ENCODE measurements at places on chromosomes 12 and 14.
A peak's percentile ranks its signal among the peaks of the same experiment; 100 is the strongest.

GRCh38 chr12:32336261-32336660, 63.1 kb upstream of the FGD4 start:
- no peak for DNase-seq

DNA sequence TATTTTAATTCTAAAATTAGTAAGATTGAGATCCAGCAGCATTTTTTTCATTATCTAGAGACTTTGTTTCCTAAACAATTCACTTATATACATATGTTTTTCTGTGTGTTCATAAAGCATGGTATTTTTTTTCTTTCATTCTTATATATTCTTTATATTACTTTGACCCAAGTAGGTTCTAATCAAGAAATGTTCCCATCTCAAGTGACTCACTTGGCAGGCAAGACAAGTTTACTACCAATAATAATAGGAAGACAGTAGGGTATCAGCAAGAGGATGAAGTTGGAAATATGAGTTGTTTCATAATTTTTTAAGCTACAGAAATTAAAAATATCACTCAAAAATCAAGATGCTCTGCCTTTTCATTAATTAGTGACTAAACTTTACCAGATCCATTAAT, 613.4 kb upstream of the ATP2B1 start:
- no peak for DNase-seq

GRCh38 chr12:80551897-80552296, 107.9 kb downstream of the PTPRQ start:
- no peak for DNase-seq

- no peak for DNase-seq
Measured at GRCh38 chr12:111780166-111780565, 13.4 kb downstream of the ALDH2 start.

- DNase-seq: no peak
Measured at GRCh38 chr14:52175982-52176502, 91.5 kb upstream of the PTGDR start.

- DNase-seq: no peak
Measured at GRCh38 chr14:89845346-89845745, 109.2 kb downstream of the EFCAB11 start.

- DNase-seq: no peak
Measured at GRCh38 chr12:40208707-40209446, 15.9 kb upstream of the LRRK2 start.

- DNase-seq: no peak
Measured at GRCh38 chr12:92495108-92495507, 207.7 kb upstream of the PLEKHG7 start.

DNA sequence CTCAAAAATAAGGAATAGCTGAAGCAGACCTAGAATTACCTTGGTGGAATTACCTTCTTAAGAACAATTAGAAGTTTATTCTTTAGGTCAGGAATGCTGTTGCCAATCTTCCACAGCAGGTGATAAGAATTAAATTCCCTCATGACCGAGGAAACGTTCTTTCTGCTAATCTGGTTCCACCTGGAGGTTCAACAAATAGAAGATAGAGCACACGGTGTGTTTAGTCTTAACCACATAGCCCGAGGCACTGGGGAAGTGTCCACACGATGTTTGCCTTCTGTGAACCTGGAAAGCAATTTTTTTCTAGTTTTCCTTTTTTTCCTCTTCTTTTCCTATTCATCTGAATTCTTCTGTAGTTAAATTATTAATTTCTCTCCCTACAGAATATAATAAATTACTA, 906.9 kb downstream of the NRXN3 start:
- no peak for DNase-seq

- peak; percentile 76 for DNase-seq
Measured at GRCh38 chr14:89349171-89350008, 67.6 kb downstream of the FOXN3 start.

DNA sequence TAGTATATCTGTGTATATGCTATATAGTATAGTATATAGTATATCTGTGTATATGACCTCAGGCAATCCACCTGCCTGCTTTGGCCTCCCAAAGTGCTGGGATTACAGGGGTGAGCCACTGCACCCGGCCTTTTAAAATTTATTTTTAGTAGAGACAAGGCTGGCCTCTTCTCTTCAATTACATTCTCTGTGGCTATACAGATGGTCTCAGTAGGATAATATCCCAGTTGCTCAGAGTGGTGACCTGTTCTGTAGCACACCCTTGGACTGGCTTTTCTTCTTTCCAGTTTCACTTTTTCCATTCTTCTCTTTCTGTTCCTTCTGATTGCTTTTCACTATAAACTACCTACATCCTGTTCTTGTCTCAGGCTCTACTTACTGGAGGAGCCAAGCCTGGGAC, 3.1 kb upstream of the NFATC4 start:
- no peak for DNase-seq

DNA sequence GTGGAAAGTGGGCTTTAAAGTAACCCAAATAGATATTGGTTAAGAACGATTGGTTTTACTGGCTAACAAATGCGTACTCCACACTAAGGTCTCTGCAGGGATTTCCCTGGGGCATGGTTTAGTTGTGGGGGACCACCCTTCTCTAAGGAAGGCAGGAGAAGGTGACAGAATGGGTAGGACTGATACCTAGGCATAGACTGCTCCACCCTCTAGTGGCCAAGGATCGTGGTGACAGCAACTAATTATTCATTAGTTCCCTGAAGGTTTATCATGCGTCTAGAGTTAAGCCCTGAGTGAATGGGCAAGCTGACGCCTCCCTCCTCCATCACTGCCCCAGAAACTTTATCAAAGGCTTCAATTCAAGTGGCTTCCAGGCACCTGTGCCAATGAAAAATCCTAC, 9.1 kb downstream of the FAM181A start:
- DNase-seq: peak; percentile 48

Data from neuronal stem cell (in vitro differentiated cells).